ENCODE measurements at places on chromosomes 2 and 18. TPM values are rescaled to one million over a fixed set of nuclear protein-coding genes. Genes with fewer than 3 reads are reported as not detected.

- no peak for DNase-seq
Measured at GRCh38 chr2:12205086-12205485, 458.7 kb downstream of the LPIN1 start.

- DNase-seq: no peak
Measured at GRCh38 chr2:47620770-47621437, 162.0 kb upstream of the MSH6 start.

DNA sequence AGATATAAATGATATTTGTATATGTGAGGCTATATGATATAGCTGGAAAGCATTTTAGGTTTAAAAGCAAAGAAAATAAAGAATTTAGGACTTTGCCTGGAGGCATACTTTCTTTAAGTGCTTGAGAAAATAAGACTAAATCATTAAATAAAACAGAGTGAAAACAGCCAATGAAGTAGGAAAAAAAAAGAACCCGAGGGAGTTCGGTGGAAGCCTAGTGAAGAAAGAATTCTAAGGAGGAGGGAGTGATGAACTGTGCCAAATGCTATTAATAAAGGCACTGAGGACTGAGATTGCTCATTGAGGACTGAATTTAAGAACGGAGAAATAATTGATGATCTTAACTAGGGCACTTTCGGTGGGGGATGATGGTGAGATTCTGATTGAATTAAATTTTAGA lies 573.5 kb downstream of the DSC3 start:
- DNase-seq: no peak

DNA sequence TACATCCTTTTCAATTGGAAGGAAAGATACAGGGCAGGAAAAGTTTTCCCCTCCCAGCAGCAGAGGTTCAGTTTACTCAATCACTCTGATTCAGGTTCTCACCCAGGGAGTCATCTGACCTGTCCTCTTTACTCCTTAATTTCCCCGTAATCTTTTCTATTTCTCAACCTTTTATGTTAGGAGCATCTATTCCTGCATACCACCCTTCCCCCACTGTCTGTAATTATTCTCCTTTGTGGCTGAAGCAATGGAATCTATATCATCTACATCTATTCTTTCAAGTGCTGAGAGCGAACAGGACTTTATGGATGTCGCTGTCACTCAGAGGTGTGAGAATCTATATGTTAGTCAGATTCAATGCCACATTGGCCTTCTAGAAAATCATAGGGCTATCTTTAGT lies 175.2 kb downstream of the NOL4 start:
- no peak for DNase-seq

DNA sequence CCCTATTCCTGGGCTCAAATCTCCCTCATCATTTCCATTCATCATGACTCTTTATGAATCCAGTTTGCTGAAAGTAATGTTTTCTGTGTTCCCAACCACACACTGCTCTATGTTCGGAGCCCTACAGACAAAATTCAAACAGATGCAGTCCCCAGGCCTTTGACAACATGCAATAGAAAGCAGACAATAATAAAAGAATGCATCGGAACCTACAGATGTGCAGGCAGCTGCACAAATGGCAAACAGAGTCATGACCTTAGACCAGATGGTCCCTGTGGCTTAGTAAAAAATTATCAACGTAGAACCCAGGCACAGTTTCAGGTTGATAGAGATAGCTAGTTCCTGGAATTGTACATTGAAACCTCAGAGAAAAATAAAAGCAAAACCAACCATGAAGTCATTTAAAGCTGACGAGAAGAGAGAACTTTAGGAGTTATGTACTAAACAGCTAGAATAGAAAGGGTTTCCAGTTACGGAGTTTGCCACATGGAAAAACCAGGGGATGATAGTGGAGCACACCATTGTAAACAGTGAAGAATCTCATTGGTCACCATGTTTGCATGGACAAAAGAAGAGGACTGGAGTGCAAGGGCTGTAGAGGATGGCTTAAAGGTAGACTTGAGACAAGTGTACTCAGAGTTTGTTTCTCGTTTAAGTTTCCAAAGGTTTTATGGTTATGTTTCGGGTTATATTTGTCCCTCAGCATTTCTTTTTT lies 23.2 kb upstream of the ACVR1 start:
- DNase-seq: no peak

- DNase-seq: no peak
Measured at GRCh38 chr18:40017021-40017420, 1938.0 kb upstream of the PIK3C3 start.

MYO1B gene
- 88.0 TPM for total RNA-seq

SPHKAP gene
- total RNA-seq: not detected

PXDN gene
- total RNA-seq: 118 TPM

GPR35 gene
- 0.74 TPM for total RNA-seq

SPDYA gene
- total RNA-seq: 0.37 TPM

GPR39 gene
- 1.4 TPM for total RNA-seq

Measured in neural progenitor cell (in vitro differentiated cells).